ENCODE measurements at places on chromosomes 3 and 15.

GRCh38 chr3:40780925-40781406, 256.2 kb downstream of the ZNF621 start:
- no peaks in the 10 kb centered on the region for H3K4me1 ChIP-seq
- H3K4me3 ChIP-seq: no peak overlapping the region
- no peak for DNase-seq
- peaks cover 11% of the 10 kb centered on the region for H3K27me3 ChIP-seq
- H3K27ac ChIP-seq: no peak overlapping the region

DNA sequence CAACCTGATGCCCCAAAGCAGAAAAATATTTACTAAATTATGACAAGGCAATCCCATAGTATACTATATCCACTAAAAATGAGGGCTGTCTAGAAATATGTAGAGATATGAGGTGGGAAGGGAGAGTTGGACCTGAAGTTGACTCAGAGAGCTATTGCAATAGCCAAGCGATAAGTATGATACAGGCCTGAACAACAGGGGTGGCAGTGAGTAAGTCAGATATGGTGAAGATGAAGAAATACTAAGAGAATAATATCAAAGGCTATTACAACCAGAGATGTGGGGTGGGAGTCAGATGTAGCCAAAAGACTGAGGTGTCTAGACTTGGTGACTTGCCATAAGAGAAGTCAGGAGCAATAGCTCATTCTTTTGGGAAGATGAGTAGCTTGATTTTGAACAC, 9.2 kb downstream of the HSPBAP1 start:
- H3K27me3 ChIP-seq: no peaks in the 10 kb centered on the region
- H3K27ac ChIP-seq: no peak overlapping the region
- H3K4me1 ChIP-seq: peaks cover 17% of the 10 kb centered on the region

- no peak for DNase-seq
- peaks cover 2% of the 10 kb centered on the region for H3K27me3 ChIP-seq
- no peak overlapping the region for H3K27ac ChIP-seq
- H3K4me1 ChIP-seq: no peaks in the 10 kb centered on the region
- H3K4me3 ChIP-seq: no peak overlapping the region
- H3K36me3 ChIP-seq: no peaks in the 10 kb centered on the region
These were observed 83.0 kb upstream of the DLG1 start for GRCh38 chr3:197381371-197381770.

DNA sequence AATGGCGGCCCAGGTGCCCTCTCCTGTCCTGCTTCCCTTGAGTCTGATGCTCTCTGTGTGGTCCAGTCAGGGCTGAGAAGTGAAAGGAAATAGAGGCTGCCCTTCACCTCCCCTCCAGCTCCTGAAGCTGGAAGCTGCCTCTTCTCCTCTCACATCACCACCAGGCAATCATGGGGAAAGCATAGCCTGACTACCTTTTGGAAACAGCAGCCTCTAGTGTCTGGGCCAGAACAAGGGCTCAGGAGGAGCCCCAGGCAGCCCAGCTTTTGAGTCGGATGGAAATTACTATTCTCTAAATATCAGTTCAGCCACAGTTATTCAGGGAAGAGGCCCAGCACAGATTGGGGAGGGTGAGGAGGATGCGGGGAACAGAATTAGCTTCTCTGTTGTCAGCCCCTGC, 43.3 kb upstream of the CCDC174 start:
- H3K36me3 ChIP-seq: no peaks in the 10 kb centered on the region
- H3K4me3 ChIP-seq: no peak overlapping the region
- H3K27ac ChIP-seq: no peak overlapping the region
- peaks cover 39% of the 10 kb centered on the region for H3K27me3 ChIP-seq
- no peak for DNase-seq

DNA sequence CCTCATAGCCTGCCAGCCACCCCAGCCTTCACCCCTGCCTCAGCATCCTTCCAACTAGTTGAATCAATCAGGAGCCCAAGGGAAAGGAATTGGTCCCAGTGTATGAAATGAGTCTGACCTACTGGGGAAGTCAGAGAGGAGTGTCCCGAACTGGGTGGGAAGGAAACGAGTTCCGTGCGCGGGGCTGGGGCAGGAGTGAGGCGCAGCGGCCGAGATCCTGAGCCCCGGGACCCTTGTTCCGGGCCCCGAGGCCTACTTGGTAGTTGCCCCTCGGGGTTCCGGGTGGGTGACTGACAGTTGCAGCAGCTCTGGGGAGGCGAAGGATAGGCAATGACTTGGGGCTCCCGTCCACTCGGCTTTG, 1.1 kb upstream of the PLCL2 start:
- H3K27me3 ChIP-seq: no peaks in the 10 kb centered on the region
- peaks cover 16% of the 10 kb centered on the region for H3K4me1 ChIP-seq
- peak overlapping the region; percentile 65 for H3K4me3 ChIP-seq
- H3K27ac ChIP-seq: peak overlapping the region; percentile 55
- DNase-seq: no peak

- H3K36me3 ChIP-seq: no peaks in the 10 kb centered on the region
- H3K4me3 ChIP-seq: no peak overlapping the region
- H3K27ac ChIP-seq: no peak overlapping the region
- DNase-seq: no peak
These were observed 2.6 kb downstream of the ITIH1 start for GRCh38 chr3:52779837-52780585.

GRCh38 chr3:25789209-25789595, 688 bp upstream of the OXSM start:
- peaks cover 18% of the 10 kb centered on the region for H3K36me3 ChIP-seq
- H3K4me1 ChIP-seq: peaks cover 56% of the 10 kb centered on the region
- H3K27me3 ChIP-seq: no peaks in the 10 kb centered on the region
- no peak for DNase-seq
- peak overlapping the region; percentile 92 for H3K4me3 ChIP-seq

DNA sequence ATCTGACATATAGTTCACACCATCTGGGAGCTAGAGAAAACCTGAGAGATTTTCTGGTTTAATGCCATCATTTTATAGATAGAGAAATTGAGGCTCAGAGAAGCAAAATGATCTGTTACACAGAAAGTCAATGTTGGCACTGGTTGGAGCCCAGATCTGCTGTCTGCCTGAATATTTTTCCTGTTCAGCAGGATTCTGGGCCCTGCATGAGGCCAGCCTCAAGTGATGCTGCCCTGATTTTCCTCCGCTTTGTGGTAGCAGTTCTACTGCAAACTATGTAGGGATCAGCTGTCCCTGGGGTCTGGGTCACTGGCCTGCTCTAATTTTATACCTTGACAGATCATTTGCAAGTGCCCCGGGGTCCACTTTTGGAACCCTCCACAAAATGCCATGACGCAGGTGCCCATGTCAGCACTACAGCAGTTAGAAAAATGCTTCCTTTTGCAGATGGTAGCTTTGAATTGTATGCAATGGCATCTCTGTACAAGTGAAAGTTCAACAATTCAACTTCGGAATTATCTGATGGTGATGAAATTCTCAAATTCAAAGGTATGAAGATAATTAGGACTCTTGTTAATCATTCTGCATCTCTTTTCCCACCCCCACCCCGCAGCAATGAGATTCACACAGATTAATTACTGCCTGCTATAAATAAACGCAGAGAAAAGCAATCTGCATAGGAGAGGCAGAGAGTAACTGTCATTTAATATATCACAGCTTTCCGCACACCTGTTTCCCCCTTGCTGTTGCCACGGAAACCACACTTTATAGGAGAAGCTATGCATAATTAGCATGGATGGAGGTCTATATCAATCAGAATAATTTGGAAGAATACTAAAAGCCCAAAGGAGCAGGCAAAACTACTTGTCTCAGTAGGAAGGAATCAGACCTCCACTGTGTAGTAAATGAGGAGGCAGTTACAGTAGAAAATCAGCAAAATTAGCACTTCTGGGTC, 222.6 kb downstream of the PDCD6IP start:
- H3K4me3 ChIP-seq: no peak overlapping the region
- DNase-seq: no peak

GRCh38 chr15:90646662-90647305, 70.4 kb upstream of the BLM start:
- no peak overlapping the region for H3K27ac ChIP-seq
- peaks cover 28% of the 10 kb centered on the region for H3K4me1 ChIP-seq
- H3K27me3 ChIP-seq: no peaks in the 10 kb centered on the region
- peaks cover 22% of the 10 kb centered on the region for H3K36me3 ChIP-seq

- H3K36me3 ChIP-seq: no peaks in the 10 kb centered on the region
- no peak overlapping the region for H3K4me3 ChIP-seq
- H3K4me1 ChIP-seq: peaks cover 7% of the 10 kb centered on the region
- DNase-seq: no peak
- H3K27ac ChIP-seq: no peak overlapping the region
These were observed 98.9 kb downstream of the NEDD4 start for GRCh38 chr15:55894399-55894965.

DNA sequence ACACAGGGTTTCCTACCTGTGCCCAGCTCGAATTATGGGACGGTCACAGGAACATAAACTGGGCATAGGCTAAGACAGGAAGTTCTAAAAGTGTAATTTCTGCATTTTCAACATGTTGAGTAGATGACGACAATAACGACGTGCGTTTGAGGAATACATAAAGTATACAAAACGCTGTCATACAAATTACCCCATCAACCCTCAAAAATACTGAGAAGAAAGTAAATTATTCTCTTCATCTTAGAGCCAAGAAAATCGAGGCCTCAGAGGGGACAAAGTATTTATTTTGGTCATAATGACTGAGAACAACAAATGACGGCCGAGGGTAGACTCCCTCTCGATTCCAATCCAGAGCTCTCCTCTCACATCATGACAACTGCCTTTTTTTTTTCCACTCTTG, 60.8 kb downstream of the RUBCN start:
- H3K27me3 ChIP-seq: no peaks in the 10 kb centered on the region
- DNase-seq: no peak
- H3K36me3 ChIP-seq: peaks cover 23% of the 10 kb centered on the region

DNA sequence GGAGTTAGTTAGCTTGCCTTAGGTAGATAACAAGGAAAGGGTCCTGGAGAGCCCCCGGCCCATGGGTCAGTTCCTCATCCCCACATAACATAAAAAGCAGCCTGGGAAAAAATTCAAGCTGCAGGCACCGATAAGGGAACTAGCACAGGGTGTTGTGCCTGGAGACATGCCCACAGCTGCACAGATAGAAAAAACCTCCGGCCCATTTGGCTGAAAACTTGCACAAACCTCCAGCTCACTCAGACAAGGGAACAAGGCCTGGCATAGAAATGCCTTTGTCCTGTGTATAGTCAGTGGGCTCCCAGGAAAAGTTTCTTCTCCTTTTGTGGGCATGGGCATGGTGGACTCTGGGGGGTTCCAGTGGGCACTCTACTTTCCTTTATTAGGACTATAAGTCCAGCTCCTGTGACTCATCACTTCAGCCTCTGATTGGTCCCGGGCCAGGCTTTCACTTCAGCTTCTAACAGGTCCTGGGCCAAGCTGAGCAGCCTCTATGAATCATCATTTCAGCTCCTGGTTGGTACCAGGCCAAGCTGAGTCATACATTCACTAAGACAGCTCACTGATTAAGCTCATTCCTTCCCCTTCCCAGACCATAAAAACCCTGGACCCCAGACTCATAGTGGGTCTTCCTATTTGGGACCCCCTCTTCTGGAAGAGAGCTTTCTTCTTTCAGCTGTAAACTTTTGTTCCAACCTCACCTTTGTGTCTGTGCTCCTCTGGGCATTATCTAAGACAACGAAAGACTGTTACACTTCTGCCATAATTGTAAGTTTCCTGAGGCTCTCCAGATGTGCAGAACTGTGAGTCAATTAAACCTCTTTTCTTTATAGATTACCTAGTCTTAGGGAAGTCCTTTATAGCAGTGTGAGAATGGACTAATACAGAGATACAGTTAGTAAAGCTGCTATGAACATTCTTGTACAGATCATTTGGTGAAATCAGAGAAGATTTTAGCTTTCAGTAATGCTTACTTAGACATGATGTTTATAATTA, 348.0 kb upstream of the DPPA4 start:
- no peak overlapping the region for H3K27ac ChIP-seq
- H3K36me3 ChIP-seq: no peaks in the 10 kb centered on the region
- peak; percentile 34 for DNase-seq

- H3K4me3 ChIP-seq: no peak overlapping the region
- H3K36me3 ChIP-seq: no peaks in the 10 kb centered on the region
- no peak for DNase-seq
- H3K27ac ChIP-seq: no peak overlapping the region
- H3K27me3 ChIP-seq: no peaks in the 10 kb centered on the region
- H3K4me1 ChIP-seq: no peaks in the 10 kb centered on the region
These were observed 198.9 kb downstream of the EFHB start for GRCh38 chr3:19735111-19735510.

GRCh38 chr3:5190147-5190791, 2.8 kb downstream of the EDEM1 start:
- peak; percentile 62 for DNase-seq
- peaks cover 53% of the 10 kb centered on the region for H3K4me1 ChIP-seq
- no peaks in the 10 kb centered on the region for H3K27me3 ChIP-seq
- H3K4me3 ChIP-seq: peak overlapping the region; percentile 99
- H3K36me3 ChIP-seq: peaks cover 65% of the 10 kb centered on the region
- peak overlapping the region; percentile 99 for H3K27ac ChIP-seq

DNA sequence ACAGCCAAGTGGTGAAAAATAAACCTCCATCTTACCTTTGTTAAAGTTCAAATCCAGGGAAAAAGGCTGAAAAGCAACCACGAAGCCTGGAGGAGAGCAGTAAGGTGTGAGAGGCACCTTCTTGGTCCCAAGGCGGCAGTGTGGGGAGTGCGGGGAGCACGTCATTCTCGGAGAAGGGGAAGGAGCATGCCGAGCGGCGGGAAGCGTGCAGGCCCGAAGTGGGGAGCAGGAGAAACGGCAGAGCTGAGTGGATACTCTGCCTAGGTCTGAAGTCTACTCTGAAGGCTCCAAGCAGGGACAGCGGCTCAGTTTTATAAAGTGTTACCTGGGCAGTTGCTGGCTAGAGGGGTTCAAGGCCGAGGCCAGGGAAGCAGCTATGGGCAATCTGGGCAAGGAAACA, 96.9 kb downstream of the RYK start:
- H3K36me3 ChIP-seq: peaks cover 39% of the 10 kb centered on the region
- H3K27me3 ChIP-seq: no peaks in the 10 kb centered on the region
- no peak overlapping the region for H3K4me3 ChIP-seq

GRCh38 chr3:67507584-67507983, 146.8 kb downstream of the SUCLG2 start:
- H3K27ac ChIP-seq: no peak overlapping the region
- DNase-seq: no peak
- peaks cover 32% of the 10 kb centered on the region for H3K36me3 ChIP-seq
- H3K27me3 ChIP-seq: no peaks in the 10 kb centered on the region
- H3K4me3 ChIP-seq: no peak overlapping the region
- no peaks in the 10 kb centered on the region for H3K4me1 ChIP-seq

DNA sequence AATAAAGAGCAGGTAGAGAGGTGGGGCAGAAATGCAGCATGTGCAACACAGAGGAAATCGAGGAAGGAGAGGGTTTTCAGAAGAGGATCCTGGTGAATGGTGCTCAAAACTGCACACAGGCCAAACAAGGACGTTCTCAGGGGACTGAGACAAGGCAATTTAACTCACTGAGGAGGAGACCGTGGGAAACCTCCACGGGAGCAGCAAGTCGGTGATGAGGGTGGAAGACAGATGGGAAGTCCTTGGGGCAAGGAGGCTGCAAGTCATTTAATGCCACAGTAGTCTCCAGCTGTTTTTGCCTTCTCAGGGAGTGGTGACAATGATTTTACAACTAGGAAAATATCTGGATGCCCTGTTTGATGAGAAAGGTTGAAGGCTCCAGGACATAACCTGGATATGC, 11.5 kb upstream of the PDIA5 start:
- H3K27ac ChIP-seq: no peak overlapping the region
- no peak for DNase-seq
- no peaks in the 10 kb centered on the region for H3K27me3 ChIP-seq
- no peak overlapping the region for H3K4me3 ChIP-seq
- no peaks in the 10 kb centered on the region for H3K4me1 ChIP-seq

All from activated CD4-positive, alpha-beta T cell treated with anti-CD3 and anti-CD28 coated beads for 36 hours (primary cell).